ENCODE measurements at places on chromosomes 2 and 18.

DNA sequence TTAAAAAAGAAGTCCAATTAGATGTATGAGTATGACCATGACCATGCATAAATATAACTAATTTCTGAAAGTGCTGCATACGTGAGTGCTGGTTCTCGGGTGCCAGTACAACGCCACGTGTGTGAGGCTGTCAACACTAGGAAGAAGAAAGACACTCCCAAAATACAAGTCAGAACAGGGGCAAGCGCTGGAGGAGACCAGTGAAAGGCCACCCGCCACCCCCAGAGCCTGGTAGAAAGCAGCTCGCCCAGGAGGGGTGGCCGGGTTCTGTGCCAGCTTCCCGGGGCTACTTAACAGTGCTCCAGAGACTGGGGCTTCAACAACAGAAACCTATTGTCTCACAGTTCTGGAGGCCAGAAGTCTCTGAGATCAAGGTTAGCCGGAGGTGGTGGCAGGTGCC is 147.6 kb downstream of the RTP5 start:
- DNase-seq: no peak

GRCh38 chr2:188663301-188663700 is 310.9 kb upstream of the COL3A1 start:
- no peak for DNase-seq

GRCh38 chr18:79870301-79871025 is 72.7 kb downstream of the KCNG2 start:
- DNase-seq: no peak

DNA sequence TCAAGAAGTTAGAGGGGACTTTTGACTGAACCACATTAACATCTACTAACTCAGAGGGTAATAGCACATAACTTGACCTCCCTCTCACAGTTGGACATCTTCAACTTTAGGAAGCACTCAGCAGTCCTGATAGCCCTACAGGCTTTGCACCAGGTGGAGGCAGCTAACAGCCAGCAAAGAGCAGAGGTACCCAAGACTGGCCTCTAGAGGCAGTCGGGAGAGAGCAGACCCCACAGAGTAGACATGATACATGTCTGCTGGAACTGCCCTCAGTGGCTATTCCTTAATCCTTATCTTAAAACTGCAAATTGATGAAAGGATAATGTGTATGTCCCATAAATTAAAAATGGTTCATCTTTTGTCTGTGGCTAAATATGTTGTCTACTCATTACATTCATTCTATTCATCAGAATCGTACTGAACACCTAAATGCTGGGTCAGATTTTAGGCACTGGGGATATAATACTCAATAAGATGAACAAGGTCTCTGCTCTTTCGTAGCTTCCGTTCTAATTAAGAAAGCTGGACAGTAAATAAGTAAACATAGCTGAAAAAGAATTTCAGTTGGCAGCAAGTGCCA is 49.8 kb downstream of the CAB39 start:
- DNase-seq: no peak

DNA sequence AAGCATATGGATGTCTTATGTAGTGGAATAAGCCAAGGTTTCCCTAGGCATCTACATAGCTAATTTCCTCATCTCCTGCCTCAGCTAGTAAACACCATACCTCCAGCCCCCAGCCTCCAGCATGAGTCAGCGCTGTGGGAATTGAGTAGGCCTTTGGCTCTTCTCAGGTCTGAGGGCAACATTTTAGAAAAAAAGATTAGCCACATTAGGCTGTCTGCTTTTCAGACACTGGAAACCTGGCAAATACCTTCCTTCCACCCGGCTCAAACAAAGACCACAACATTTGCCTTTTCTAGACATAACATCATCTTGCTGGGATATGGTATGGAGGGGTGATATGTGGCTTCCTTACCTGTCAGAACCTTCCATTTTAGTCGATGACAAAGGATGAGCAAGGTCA is 6.1 kb upstream of the CCDC195 start:
- no peak for DNase-seq

- no peak for DNase-seq
These were observed 351.5 kb downstream of the ARHGAP15 start for GRCh38 chr2:143480601-143481236.
